ENCODE measurements at places on chromosomes 3 and 15.

GRCh38 chr3:16461463-16462245, 51.8 kb downstream of the RFTN1 start:
- no peak for DNase-seq

DNA sequence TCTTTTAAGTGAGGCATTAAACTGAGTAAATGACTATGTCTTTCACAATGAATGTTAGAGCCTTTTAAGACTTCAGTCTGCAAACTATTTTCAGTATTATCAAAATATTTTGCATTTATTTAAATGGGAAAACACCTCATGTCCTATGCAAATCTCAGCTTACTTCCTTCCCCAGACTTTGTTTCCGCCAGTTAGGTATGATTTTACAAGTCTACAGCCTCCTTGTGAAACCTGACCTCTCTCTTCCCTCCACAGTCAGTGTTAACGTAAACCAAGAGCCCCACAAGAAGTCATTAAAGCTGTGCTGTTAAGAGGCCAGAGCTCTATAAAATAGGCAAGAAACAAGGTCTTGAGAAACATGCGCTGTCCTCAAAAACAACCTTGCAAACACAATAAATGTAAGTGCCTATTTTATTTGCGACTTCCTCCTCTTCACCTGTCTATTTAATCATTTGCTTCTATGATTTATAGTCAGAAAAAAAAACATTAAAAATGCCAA, 48.3 kb downstream of the PRTG start:
- no peak for DNase-seq

- DNase-seq = no peak
These were observed 270.0 kb upstream of the TPRG1 start for GRCh38 chr3:188901671-188902287.

DNA sequence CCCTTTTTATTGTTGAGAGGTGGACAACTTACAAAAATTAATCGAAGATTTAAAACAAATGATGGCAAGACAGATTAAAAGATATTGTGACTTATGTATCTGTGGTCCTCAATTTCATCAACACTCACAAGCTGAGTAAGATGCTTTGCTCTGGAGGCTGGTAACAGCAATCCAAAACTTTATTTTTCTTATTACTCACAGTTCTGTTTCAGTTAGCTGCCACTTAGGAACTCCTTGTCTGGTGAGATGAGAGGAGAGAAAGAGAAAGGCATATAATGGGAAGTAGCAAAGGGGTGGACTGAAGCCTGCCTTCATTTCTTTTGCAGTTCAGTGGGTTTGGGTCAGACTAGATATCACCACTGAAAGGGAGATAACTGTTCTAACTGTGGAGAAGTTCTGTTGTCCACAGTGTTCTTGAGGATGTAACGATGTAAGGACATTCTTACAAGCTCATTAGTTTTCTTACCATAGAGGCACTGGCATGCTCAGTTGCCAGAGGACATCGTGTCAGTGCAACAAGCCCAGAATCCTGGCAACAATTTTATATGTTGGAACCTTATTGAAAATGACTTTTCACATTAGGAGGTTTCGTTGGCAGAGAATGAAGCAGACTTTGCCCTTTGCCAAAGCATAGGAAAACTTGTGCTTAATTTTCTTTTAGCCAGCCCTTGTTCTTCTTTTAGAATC, 93.6 kb downstream of the PLCL2 start:
- no peak for DNase-seq

DNA sequence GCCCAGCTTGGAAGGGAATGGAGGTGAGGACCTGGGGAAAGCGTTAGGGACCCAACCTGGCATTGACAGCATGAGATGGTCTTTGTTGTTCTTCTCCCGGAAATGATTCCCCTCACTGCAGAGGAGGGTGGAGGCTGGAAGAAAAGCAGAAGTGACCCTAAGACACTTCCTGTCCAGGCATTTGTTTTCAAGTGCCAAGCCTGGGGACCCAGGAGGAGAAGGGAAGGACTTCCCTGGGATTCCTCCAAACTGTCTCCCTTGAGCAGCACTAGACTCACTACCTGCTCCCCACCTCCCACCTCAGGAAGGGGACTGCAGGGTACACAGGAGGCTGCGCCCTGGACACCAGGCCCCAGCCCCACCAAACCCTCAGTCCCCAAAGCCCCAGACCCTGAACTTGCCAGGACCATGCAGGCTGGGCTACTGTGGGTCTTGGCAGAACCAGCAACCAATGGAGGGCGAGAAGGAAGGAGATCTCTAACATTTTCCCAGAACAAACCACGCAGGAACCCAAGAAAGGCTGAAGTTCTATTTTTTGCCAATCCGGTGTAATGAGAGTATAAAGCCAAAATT, 9.8 kb upstream of the VIPR1 start:
- DNase-seq = no peak

GRCh38 chr3:157077565-157077991, 82.4 kb downstream of the CCNL1 start:
- DNase-seq = no peak

DNA sequence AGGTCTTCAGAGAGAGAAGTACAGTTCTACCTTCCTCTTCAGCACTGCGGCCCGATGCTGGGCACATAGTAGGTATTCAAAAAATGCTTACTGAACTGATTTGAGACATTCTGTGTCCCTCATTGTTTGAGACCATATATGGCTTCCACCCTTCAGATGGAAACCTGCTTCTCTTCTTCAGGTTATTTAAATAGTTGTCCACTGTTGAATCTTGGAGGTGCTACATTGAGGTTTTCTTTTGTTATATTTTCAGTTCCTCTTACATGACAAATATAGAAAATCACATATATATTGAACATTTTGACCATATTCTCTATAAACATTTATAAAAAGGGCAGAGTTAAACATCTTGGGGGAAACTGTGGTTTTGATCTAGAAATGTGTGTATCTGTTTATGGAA, 200.2 kb upstream of the LRRC3B start:
- no peak for DNase-seq

DNA sequence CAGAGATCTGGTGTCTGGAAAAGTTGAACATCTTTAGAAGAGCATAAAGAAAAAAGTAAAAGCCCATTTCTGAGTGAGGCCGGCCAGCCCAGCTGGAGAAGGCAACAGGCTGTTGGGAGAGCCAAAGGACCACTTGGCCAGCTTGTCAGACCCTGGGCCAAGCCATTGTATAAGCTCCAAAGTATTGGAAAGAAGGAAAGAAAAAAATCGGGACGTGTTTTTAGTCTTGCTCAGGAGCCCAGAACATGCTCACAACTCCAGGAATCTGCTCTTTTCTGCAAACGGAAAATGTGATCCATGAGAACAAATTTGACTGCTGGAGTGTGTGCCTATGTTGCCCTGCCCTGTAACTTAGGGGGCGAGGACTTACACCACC, 10.4 kb upstream of the CLPX start:
- no peak for DNase-seq

GRCh38 chr3:53846134-53846850, at the start of the genes CHDH and IL17RB:
TSS of gene CHDH (minus strand) at chr3:53846419. CDS start at chr3:53824008, 22,411 bp downstream.
TSS of gene IL17RB (plus strand) at chr3:53846568. CDS start at chr3:53846589, 21 bp downstream.
- DNase-seq = no peak

- DNase-seq = no peak
These were observed 27.5 kb downstream of the APBA2 start for GRCh38 chr15:28913171-28913765.

DNA sequence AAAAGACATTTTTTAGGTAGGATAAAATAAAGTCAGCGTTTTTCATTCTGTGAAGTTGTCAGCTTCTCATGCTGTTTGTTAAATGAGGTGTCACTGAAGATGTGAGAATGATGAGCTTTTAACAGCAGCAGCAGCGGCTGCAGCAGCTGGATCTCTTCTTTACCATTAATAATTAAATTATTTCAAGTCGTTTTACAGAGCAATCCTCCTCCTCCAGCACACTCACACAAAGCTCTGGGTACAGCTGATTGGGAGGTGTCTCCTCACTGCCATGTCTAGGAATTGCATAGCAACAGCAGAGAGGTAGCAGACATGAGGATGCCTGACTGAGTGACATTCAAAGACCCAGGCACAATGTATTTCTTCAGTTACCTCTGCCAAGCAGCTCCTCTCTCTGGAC, 46.7 kb upstream of the PLAAT1 start:
- no peak for DNase-seq

DNA sequence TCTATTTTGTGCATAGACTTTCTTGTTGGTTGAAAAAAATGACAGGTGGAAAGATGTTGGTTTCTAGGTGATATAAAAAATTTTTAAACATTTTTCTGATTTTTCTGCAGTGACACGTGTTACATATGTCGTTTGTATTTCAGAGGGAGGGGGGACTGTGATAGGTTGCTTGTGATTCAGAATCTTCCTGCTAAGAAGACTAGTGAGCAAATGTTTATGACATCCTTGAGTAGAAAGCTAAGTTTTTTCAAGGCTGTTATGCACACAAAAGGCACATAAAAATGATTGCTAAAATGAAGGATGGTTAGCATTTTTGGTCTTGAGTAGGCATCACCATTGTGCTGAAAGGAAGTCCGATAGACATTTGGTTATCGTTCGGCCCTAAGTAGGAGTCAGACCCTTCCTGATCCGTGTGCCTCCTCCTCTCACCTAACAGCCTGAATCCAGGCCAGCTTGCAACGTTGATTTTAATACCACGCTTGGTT, 1.5 kb downstream of the ZNF639 start:
- no peak for DNase-seq

- no peak for DNase-seq
These were observed 28.3 kb upstream of the CRYBG3 start for GRCh38 chr3:97793420-97794019.

GRCh38 chr15:83127547-83128150, 20.2 kb downstream of the TM6SF1 start:
- DNase-seq = no peak

- no peak for DNase-seq
These were observed 263.8 kb downstream of the LPP start for GRCh38 chr3:188417766-188418165.

DNA sequence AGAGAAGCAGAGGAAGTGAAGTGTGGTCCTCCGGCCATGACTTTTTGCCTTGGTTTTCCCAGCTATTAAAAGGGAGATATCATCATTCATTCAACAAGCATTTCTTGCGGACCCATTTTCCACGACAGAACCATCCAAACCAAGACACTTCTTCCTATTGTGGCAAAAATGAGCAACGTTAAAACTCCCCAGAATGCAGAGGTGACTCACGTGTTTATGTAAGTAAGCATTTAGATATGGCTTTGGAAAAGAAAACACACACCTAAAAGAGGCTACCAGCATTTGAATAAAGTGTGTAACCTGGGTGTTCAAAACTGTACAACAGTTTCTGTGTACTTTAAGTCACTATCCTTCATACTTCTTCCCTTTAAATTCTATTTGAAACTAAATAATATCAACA, 181.3 kb downstream of the RORA start:
- DNase-seq = no peak

DNA sequence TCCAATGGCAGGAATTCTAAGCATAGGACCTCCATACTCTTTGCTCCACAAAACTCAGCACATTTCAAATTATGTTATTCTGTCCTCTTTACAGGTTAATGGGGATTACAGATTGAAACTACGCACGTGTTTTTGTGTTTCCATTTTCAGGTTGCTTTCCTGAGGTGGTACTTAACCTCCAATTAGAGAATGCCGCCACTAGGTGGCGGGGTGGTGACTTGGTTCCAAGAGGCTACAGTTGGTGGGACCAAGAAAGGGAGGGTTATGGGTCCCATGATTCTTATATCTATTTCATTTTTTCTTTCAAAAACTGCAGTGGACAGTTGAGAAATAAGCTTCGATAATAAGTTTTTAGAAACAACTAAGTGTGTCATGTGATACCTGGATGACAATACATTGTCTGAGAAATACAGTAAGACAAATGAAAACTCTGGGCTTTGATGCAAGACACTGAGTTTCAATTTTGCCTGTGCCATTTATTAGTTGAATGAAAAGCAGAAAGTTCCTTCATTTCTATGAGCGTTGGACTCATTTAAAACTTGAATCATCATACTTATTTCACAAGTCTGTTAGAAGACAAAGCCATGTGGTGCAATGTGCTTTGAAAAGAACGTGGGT, 539.0 kb downstream of the FGF12 start:
- DNase-seq = no peak

DNA sequence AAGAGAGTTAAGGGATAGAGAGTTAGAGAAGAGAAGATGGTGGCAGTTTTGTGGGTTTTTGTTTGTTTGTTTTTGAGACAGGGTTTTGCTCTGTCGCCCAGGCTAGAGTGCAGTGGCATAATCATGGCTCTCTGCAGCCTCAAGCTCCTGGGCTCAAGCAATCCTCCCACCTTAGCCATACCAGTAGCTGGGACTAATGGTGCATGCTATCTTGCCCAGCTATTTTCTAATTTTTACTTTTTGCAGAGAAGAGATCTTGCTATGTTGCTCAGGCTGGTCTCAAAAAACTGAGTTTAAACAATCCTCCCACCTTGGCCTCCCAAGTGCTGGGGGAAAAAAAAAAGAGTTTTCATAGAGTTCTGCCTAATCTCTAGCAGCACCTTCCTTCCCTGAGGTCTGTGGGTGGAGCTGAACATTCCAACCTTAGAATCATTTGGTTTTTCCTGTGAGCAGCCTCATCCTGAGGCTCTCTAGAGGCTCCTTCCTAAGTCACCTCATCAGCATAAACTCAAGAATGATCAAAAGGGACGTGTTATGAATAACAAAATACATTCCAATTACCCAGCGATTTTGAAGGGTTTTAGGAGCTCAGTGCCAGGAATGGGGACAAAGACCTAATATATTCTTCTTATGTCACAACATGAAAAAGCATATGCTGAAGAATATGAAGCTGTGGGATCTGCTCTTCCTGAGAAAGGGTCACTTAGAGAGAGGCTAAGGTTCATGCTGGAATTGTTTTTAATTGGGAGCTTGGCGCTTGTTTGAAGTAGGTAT, 180.6 kb downstream of the LSAMP start:
- no peak for DNase-seq

GRCh38 chr15:58019503-58020376, 45.8 kb downstream of the ALDH1A2 start:
- DNase-seq = no peak

DNA sequence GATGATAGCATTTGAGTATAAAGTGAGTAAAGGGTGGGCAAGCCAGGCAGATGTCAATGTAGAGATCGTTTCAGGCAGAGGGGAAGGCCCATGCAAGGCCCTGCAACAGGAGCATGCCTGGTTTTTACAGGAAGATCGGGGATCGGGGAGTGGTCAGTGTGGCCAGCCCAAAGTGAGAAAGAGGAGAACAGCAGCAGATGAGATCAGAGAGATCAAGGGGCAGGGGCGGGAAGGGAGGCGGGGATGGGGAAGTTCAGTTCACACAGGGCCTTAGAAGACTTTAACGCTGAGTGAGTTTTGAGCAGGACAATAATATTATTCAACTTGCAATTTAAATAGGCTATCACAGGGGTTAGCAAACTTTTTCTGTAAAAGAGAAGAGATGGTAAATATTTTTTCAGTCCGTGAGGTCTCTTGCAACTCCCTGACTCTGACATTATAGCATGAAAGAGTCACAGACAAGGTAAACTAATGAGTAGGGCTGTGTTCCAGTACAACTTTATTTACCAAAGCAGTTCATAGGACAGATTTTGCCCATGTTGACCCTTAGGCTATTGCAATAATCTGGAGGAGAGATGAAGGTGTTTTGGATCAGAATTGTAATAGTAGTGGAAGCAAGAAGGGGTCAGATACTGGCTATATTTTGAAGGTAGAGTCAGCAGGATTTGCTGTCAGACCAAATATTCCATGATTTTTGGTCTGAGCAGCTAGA, 12.4 kb upstream of the CD47 start:
- DNase-seq = no peak

Data from activated T-helper 1 cell treated with anti-CD3 and anti-CD28 coated beads, Interleukin-2, amount 50 U/mL, for 16 hours (primary cell).